ENCODE measurements at places on chromosomes 1 and 21. TPM values are rescaled to one million over a fixed set of nuclear protein-coding genes. Genes with fewer than 3 reads are reported as not detected.
A peak's percentile ranks its signal among the peaks of the same experiment; 100 is the strongest.

- DNase-seq = no peak
These were observed 1131.8 kb upstream of the TMPRSS15 start for GRCh38 chr21:19535356-19535755.

DNA sequence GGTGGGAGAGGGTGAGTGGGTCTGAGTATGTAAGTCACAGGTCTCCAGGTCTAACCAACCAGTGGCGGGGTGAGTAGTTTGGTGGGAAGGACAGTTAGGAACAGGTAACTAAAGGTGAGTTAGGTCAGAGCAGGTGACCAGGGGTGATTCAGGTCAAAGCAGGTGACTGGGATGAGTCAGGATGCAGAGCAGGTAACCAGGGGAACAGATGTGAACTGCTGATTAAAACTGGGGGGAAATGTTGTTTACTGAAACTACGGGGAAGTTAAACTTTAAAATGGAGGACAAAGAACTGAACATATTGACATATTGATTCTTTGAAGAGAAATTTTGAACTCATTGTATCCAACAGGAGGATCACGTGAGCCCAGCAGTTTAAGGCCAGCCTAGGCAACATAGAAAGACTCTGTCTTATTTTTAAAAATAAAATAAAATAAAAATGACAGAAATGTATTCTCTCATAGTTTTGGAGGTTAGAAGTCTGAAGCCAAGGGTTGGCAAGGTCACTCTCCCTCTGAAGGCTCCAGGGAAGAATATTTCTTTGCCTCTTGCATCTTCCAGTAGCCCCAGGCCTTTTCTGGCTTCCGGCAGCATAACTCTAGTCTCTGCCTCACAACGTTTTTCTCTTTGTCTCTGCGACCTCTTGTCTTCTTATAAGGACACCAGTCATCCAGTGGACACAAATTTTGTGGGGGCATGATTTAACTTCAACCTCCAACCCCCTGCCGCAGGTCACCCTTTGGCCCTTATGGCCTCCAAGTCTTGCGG is 64.3 kb upstream of the TINAGL1 start:
- DNase-seq = no peak

Gene C1orf35
- total RNA-seq = 6.8 TPM

- peak; percentile 92 for DNase-seq
These were observed 133.4 kb upstream of the FGGY start for GRCh38 chr1:59163268-59164092.

Gene NTRK1
- not detected for total RNA-seq

- DNase-seq = no peak
These were observed 214.2 kb downstream of the SLC44A5 start for GRCh38 chr1:75396745-75397144.
